Stimulated activated CD8-positive, alpha-beta memory T cell treated with anti-CD3 and anti-CD28 coated beads, Interleukin-15, amount 100 ng/mL, for 4 hours (primary cell): ENCODE measurements at places on chromosomes 2 and 18.

DNA sequence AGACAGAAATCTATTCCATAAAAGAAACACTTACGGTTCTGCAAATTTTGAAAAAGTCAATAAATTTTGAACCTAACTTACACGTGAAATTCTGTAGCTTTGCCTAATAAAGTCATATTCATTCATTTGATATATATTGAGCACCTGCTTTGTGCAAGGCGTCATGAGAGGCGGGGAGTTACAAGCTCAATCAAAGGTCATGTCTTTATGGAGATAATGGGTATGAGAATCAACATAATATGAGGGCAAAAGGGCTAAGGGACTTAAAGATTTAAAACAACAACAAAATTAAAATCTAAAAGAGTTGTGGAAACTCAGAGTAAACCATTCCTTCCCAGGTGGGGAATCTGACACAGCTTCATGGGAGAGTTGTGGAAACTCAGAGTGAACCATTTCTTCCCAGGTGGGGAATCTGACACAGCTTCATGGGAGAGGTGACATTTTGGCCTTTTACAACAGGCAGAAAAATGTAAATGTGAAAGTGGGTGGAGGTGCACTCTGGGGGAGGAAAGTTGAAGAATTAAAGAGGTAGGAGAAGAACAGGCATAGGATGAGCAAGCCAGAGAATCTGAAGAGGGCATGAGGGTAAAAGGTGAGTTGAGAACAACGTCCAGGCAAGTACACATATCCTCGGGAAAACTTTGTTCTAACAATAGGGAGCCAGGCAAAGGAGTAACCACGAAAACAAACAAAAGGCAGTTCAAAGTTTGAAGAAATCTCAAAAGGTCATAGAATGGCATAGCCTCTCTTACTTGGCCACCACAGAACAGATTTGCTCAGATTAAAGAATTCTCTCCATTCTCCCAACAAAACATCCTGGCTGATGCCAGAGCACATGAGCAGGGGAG lies 49.5 kb upstream of the CD226 start:
- DNase-seq: no peak

DNA sequence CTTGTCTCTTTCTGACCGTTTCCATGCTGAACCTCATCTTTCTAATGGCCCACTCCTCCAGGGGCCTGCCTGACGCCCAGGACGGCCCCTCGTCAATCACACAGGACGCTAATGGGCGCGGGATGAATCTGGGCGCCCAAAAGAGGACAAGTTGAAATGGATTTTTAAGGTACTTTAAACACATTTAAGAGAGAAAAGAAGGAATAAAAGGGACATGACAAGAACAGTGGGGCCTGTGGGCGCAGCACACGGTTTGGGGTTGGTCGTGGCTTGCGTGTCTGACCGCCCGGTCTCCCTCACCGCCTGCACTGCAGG lies 607 bp upstream of the UBE2F start:
- DNase-seq: no peak

DNA sequence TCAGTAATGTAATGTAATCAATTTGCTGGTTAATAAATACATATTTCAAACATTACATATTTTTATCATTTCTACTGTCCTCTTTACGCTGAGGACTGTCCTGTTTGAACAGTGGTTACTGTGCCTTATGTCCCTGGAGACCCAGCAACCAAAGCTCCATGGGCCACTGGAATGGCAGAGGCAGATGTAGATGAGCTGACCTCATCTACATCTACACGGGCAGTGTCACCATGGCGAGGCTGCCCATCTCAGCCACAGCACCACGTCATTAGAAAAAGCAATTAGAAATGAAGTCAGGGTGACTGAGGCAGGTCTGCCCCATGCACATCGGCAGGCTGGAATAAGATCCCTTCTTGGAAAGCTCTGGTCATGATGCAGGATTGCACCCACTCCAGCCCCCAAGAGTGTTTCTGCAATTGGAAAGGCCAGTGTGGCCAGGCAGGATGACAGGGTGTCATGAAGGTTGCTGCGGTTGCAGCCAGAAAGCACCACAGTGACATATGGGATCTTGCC lies 237.5 kb downstream of the NDUFA10 start:
- DNase-seq: no peak

GRCh38 chr2:171706152-171706803 lies 19.0 kb downstream of the DYNC1I2 start:
- no peak for DNase-seq

- DNase-seq: no peak
These were observed 50.0 kb downstream of the ASAP2 start for GRCh38 chr2:9256570-9257043.

DNA sequence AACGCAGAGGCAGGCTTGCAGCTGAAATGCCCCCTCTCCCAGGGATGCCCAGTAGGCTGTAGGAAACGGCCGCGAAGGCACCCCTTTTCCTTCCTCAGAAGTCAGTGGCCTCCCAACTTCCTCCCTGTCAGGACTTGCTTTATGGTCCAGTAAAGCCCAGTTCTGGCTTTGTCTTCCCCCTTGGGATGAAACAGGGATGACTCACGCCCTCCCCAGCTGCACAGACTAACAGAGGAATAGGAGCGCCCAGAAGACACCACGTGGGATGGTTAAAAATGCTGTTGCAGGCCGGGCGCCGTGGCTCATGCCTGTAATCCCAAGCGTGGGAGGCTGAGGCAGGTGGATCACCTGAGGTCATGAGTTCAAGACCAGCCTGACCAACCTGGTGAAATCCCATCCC lies 6.9 kb downstream of the CREG2 start:
- DNase-seq: no peak

GRCh38 chr2:107437807-107438206 lies 388.9 kb upstream of the RGPD4 start:
- no peak for DNase-seq

GRCh38 chr2:41510108-41510507 lies 537.7 kb upstream of the PKDCC start:
- no peak for DNase-seq

DNA sequence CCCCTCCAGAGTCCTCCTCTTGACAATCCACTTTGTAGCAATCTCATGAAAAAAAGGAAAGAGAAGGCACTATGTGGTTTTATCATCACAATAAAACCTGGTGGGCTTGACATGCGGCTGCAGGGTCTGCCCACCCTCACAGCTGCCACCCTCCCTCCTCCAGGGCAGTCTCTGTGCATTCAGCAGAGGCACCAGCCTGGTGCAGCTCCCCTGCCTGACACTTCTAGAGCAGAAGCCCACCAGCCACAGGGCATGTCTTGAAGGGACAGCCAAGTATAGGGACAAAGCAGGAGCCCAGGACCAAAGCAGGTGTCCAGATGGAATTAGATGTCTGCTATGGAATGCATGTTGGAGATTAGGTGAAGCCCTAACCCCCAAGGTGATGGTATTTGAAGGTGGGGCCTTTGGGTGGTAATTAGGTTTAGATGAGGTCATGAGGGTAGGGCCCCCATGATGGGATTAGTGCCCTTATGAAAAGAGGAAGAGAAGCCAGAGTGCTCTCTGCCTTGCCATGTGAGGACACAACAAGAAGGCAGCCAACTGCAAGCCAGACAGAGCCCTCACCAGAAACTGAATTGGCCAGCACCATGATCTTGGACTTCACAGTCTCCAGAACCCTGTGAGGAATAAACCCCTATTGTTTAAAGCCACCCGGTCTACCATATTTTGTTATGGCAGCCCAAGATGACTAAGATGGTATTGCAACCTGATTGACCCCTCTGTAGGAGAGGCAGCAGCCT lies 86.9 kb downstream of the MCFD2 start:
- no peak for DNase-seq

GRCh38 chr2:191931329-191931728 lies 84.4 kb upstream of the CAVIN2 start:
- no peak for DNase-seq

- DNase-seq: no peak
These were observed 9.4 kb downstream of the COA5 start for GRCh38 chr2:98598781-98599428.
